ENCODE measurements at places on chromosomes 12 and 14.

DNA sequence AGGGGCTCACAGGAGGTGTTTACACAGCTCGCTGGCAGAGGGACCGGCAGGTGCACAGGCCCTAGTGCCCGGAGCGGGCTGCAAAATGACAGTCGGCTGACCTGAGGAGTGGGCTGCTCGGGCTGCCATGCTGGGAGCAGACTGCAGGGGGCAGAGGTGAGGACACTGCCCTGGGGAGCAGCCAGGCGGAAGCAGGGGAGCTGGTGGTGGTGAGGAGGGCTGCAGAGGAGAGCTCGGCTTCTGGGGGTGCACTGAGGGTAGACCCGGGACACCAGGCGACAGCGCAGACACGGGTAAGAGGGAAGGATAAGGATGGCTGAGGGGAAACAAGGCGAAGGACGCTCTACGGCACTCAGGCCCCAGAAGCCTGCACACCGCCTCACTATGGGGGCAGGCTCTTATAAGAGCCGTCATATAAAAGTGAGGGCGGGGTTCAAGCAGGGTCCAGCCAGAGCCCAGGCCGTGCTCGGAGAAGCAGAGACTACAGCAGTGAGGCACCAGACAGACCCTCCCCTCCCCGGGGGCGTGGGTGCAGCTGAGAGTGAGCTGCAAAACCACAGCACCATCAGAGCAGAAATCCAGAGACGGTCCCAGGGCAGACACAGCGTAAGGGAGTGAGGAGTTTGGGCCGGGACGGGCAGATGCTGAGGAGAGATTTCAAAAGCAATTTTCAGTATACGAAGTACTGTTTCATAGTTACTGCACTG lies 62.5 kb downstream of the CCDC88C start:
- DNase-seq, result no peak

DNA sequence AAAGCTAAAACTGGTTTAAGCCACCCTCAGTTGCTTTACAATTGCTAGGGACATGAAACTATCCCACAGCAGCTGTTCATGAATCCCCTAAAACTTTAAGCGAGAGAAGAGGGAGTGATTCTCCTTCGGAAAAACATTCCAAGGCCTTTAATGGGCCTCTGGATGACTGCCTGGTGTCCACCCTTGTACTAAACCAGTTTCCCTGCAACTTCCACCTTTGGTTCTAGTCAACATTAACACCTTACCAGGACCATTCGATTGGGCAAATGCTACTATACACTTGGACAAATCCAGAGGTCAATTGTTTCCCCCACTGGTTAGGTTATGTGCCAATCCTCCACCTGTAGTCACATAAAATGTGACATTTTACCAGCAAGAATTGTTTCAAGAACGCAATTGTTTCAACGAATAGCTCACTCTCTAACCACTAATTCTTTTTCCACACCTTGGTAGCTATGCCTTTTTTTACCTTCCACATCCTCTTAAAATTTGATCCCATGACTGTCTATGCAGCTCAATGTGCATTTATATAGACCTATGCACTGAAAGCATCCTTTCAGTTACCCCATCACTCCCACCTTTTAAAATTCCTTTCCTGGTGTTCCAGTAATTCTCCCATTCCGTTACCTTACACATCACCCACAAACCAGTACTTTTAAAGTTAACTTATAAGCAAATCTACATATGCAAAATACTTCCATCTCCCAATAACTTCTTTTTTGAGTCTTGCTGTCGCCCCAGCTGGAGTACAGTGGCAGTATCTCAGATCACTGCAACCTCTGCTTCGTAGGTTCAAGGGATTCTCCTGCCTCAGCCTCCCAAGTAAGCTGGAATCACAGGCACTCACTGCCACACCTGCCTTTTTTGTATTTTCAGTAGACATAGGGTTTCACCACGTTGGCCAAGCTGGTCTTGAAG lies 3.6 kb downstream of the UBC start:
- no peak for DNase-seq

DNA sequence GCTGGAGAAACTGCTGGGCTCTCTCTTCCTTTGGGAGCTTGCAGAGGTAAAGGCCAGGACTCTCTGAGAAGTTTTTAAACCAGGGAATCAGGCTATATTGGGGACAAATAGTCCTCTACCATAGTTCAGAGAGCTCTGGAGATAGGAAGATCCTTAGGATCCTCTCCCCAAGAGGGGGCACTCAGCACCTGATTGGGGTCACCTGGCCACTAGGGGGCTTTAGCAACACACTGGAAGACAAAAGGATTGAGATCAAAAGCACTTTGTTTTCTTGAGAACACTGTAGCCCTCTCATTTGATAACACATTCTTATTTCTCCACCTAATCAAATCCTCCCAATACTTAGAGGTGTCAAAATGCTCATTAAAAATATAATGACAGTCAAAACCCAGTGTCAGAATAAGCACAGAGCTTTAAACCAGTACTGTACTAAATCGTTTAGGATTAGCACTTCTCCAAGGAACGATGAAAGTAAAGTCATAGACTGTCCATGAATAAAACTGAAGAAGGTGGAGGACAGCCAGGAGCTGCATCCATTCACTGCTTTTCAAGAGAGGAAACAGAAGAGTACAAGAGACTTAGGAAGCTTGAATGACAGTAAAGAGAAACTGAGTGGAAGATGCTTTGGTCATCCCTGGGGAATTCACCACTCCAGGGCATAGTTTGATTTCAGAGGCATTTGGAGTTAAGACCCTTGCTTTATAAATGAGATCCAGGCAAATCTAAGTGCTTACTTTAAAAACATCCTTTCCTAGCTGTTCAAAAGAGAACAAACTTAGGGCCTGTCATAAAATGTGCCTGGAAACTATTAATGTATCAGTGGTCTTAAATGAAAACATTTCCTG lies 26.5 kb downstream of the BMP4 start:
- DNase-seq, result no peak

DNA sequence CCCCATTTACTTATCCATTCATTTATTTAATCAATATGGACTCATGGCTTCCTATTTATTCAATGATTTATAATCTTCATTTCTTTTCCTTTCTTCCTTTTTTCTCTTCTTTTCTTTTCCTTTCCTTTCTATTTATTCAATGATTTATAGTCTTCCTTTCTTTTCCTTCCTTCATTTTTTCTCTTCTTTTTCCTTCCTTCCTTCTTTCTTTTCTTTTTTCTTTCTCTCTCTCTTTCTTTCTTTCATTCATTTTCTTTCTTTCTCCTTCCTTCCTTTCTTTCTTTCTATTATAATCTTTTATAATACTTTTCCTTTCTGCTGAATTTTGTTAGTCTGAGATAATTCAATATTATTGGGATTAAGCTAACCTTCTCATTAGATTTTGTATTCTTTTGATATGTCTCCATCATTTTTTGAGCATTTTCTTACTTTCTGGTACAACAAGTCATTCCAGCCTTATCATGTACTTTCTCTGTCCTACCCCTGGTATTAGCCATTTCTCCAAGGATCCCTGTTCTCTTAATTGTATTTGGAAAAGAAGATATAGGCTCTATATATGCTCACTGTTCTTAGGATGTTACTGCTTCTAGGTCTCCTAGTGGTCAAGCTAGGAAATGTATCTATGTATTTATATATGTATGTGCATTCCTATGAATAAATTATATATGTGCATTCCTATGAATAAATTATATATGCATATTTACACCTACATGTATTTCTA lies 12.1 kb downstream of the LACRT start:
- no peak for DNase-seq

DNA sequence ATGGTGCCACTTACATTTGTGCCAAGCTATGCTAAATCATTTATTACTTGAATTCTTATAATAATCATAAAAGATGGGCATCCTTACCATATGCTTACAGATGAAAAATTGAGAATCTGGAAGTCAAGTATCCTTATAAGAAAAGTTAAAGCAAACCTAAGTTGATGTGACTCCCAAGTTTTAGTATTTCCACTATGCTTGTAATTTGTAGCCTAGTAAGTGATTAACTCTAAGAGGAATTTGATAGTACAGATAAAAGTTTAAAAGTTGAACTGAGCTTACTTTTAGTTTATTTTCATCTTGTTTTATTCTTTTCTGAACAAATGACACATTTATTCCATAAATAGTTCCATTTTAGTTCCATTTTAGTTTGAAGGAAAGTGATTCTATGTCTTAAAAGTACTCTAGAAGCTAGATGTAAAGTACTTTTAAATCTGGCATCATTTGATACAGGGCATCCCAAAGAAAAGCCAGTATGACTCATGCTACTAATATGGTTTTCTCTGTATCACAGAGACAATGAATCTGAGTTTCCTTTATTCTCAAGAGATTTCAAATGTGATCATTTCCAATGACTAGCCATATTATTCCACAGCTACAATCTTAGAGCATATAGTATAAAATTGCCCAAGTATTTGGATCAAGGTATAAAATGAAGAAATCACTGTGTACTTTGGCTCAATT lies 596.0 kb downstream of the SLC16A7 start:
- no peak for DNase-seq

DNA sequence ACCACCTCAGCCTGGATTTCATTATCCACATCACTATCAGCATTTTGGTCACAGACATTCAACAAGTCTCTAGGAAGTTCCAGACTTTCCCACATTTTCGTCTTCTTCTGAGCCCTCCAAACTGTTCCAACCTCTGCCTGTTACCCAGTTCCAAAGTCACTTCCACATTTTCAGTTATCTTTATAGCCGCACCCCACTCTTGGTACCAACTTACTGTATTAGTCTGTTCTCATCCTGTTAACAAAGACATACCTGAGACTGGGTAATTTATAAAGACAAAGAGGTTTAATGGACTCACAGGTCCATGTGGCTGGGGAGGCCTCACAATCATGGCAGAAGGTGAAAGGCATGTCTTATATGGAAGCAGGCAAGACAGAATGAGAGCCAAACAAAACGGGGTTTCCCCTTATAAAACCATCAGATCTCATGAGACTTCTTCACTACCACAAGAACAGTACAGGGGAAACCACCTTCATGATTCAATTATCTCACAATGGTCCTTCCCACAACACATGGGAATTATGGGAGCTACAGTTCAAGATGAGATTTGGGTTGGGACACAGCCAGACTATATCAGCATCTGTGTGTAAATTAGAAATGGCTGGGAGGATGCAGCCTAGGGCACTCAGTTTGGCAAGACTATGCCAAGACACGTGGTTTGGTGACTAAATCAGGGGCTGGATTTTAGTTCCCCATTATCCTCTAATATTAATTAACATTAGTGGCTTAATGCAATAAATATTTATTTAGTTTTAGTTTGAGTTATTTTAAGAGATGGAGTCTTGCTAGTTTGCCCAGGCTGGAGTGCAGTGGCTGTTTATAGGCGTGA lies 16.2 kb upstream of the FUT8 start:
- no peak for DNase-seq

GRCh38 chr12:75390156-75390898 lies 562 bp upstream of the GLIPR1L2 start:
- DNase-seq, result no peak

DNA sequence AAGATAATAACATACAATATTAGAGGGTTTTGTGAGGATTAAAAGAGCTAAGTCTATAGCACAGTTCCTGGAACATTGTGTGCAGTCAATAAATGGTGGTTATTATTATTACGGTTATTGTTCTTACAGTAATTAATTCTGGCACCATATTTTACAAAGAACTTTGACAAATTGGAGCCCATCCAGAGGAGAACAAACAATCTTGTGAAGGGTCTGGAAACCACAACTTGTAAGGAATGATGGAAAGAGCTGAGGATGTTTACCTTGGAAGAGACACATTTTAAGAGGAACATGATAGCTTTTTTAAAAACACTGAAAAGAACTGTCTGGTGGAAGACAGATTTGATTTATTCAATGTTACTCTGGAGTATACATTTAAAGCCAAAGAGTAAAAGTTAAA lies 150.5 kb upstream of the KRR1 start:
- DNase-seq, result no peak

GRCh38 chr14:82911930-82912329 lies 1378.3 kb upstream of the SEL1L start:
- DNase-seq, result no peak

- DNase-seq, result no peak
Measured at GRCh38 chr14:99357916-99358390, 86.0 kb upstream of the BCL11B start.

DNA sequence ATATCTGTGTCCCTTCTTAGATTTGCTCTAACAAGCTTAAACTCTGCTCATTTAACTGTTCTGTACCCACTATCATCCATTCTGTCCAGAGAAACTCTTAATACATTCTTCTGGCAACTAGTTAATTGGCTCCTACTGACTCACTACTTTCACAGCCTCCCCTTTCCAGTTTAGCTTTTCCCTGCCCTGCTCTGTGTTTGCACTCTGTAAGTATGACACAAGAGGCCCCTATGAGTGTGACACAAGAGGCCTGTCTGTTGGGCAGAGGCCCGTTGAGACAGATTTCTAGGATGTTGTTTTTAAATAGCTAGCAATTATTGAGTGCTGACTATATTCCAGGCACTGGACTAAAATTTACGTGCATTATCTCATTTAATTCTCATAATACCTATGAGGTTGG lies 246.0 kb upstream of the DAAM1 start:
- DNase-seq, result no peak

DNA sequence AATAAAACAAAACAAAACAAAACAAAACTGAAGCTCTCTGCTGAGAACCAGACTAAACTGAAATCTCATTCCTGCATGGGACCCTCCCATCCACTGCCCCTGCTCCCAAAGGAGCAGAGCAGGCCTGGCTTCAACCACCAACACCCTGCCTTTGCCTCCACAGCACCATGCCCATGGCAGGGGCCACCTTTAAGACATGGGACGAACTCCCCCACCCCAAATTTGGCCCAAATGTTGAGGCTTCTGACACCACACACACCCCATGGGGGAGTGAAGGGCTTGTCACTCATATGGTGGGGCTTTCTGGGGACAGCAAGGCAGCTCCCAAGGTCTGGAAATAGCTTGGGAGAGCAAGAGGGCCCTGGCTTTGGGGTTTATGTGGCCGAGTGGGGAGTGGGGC lies 177.2 kb downstream of the KIF26A start:
- no peak for DNase-seq

DNA sequence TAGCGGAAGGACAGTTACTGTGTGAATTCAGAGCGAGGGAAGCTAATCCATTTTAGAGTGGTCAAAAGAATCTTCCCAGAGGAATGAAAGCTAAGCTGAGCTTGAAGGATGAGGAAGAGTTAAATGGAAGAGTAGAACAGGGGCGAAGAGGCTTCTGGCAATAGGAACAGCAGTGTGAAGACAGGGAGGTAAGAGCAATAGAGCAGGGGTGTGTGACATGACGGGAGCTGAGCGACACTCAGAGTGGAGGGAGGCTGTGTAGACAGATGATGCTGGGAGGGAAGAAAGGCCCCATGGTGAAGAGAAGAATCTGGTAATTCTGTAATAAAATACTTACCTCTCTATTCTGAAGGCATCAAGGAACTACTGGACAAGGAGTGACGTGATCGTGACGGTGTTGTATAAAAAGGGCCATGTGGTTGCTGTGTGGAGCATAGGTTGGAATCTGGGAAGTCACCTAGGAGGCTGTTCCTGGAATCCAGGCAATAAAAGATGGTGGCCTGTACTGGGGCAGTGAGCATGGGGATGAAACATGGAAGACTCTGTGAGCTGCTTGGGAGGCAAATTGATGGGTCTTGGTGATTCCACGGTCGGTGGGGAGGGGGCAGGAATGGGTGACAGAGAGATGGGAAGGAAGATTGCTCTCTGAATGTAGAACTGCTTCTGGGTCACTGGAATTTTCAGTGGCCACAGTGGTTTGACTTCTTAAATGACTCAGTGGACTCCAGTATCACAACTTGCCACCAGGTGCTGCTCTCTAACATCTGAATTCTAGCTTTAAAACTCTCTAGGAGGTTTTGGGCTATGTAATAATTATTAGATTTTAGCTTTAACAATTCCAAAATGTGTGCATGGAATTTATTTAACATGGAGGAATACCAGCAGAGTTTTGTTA lies 164.1 kb downstream of the ATP23 start:
- DNase-seq, result no peak

- no peak for DNase-seq
Measured at GRCh38 chr12:122471324-122472226, 29.2 kb downstream of the ZCCHC8 start.

All from stimulated activated CD8-positive, alpha-beta memory T cell treated with anti-CD3 and anti-CD28 coated beads, Interleukin-7, amount 100 ng/mL, for 1 hour (primary cell).